ENCODE measurements at places on chromosomes 11 and 22.

DNA sequence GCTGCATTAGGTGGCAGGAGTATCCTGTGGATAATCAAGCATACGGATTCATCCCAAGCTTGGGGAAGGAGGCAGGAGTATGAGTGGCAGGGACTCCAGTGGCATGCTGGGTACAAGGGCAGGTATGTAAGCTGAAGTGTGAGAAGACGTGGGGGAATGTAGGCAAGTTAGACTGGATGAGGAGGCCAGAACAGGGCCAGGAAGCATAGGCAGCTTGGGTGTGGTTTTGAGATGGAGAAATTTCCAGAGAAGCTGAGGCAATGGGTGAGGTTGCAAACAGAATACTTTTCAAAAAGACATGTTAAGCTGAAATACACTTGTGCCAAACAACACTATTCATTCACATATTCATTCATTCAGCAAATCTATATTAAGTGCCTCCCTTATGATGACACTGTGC is 43.1 kb upstream of the AMOTL1 start:
- DNase-seq, result no peak

DNA sequence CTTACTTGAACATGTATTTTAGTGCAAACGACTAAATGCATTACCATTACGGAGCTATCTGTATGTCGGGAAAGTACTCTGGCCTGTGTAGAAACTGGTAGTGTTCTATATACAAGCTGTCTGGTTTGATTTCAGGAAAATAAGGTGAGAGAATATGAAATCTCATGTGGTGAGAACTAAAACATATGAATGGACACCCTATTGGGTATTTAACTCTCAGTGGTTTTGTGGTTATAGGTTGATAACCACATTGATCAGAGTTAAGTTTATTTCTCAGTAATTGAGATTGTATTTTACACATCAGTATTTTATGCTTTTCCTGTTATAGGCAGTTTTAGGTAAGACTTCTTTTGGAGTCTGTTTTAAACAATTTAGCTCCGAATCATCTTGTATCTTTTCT is 10.4 kb downstream of the ANO5 start:
- no peak for DNase-seq

DNA sequence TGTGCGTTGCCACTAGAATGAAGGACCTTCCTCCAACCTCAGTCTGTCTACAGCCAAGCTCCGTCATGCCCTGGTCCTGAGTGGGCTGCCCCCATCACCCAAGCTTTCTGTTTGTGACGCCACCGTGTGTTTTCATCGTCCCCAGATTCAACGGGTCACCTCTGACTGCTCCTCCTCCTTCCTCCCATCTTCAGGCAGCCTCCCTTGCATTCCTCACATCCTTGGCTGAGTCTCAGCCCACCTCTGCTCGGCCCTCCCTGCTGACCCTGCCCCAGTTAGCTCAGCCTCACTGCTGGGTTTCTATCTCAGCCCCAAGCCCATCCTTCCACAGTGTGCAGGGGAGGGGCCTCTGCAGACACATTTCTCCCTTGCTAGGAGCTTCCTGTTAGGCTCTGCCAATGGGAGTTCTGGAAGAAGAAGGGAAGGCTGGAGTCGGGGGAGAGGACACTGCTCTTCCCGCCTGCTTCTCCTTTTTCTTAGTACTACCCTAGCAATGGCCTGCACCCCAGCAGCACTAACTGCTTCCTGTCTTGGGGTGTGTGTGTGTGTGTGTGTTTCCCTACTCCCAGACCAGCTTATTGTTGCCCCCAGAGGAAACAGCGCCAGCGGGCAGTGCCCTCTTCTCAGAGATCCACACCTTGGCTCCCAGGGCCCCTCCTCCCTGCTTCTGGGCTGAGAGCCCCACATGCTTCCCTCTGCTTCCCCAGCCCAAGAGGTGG is 5.2 kb downstream of the IFT27 start:
- DNase-seq, result no peak

- no peak for DNase-seq
Observed at GRCh38 chr11:131099013-131099412, 182.7 kb upstream of the SNX19 start.

GRCh38 chr11:73317373-73317772 is 9.3 kb downstream of the ARHGEF17 start:
- no peak for DNase-seq

DNA sequence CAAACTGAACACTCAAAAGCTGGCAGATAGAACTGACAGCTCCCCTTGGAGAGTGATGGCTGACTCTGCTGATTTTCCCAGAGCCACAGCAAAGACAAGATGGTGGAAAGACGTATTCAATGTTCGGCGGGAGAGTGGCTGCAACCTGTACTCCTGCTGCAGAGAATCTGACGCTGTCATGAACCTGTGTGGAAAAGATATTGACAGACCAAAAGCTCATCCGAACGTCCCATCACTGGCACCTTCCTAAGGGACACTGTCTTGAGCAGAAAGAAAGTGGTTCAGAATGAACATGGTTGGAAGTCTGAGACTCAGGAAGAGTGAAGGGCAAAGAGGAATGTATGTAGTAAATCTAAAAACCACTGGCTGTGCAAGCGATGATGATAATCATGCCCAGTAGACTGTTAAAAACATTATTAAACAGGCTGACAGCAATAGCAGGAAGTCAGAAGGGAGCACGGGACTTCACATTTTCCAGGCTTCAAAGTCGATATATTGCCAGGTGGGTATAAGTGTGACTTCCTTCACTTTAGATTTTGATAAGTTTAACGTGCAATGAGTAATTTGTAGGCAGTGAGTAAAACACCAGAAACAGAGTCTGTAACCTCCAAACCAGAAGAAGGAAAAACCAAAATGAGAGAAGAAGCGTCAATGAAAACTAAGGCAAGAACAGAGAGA is 6.2 kb upstream of the IL17REL start:
- DNase-seq, result no peak

GRCh38 chr11:109046284-109046992 is 375.6 kb upstream of the C11orf87 start:
- no peak for DNase-seq

- no peak for DNase-seq
Observed at GRCh38 chr22:17919276-17920144, 104.9 kb downstream of the MICAL3 start.

DNA sequence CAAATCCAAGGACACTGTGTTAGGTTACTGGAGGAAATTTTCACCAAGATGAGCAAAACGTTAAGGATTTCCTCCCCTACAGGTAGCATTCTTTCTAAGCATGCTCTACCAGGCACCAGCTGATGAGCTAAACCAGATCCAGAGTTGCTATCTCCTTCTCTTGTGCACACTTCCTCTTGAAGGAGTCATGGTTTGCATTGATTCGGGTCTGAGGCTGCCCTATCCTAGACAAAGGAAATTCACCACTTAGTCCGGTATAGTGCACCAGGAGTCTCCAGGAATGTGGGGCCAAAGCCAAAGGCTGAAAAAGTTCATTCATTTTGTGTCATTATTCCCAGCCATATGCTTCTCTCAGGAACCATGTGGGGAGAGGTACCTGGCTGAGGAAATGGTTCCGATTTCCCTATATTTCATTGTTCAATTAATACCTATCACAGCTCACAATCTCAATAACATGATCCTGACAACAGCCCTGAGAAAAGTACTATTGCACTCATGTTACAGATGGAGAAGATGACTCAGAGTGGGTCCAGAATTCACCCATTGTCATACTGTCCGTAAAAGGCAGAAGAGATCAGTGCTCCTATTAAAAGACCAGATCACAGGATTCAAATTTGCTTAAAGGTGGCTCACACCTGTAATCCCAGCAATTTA is 39.1 kb downstream of the SLC35F2 start:
- DNase-seq, result no peak

GRCh38 chr11:19281041-19281440 is 40.3 kb upstream of the E2F8 start:
- no peak for DNase-seq

GRCh38 chr22:36213586-36213985 is 12.0 kb upstream of the APOL4 start:
- no peak for DNase-seq

DNA sequence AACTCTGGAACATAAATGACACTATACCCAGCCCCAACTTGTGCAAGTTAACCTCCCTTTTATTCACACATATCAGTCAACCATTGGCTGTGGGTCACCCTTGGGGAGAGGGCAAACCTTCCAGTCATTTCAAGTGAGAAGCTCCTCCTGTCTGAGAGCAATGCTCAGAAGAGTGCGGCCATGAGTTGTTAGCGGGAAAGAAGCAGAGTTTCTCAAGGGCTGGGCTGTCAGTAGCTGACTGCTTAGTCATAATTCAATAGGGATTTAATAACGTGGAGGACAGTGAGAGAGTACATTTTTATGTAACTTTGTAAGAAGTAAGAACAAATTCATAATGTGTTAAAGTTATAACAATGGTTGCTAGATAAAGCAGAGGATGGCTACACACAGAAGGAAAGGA is 5.1 kb downstream of the PATE2 start:
- DNase-seq, result no peak

All from GM19239 (cell line).